Stimulated activated effector memory CD8-positive, alpha-beta T cell treated with anti-CD3 and anti-CD28 coated beads, Interleukin-12 subunit alpha, Interleukin-12 subunit beta, amount 100 ng/mL, for 72 hours (primary cell): ENCODE measurements at places on chromosomes 16 and 17.

DNA sequence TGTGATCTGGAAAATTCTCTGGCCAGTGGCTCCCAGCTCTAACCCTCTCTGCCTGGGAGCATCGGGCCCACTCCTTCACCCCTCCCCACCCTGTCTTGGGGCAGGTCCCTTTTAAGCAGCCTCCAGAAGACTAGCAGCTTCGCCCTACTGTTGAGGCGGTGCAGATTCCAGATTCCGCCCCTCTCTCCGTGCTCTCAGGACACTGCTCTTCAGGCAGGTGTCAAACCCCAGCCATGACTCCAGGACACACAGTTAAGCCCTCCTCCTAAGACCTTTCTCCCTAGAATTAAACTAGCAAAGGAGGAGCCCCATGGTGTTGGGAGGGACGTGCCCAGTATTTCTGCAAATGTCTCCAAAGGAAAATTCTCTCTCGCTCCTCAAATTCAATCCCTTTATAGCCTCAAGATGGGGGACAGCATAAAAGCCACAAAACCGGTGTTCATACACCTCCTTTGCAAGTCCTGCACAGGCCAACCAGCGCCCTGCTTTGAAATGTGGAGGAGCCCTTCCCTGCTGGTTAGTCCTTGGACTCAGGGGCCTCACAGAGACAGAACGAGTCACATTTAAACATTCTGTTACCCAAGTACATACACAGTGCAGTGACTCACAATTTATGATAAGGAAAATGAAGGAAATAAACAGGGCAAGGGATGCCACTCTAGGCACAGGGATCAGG is 7.2 kb downstream of the LPO start:
- DNase-seq = no peak

GRCh38 chr17:72470734-72471133 is 349.9 kb downstream of the SOX9 start:
- DNase-seq = no peak

DNA sequence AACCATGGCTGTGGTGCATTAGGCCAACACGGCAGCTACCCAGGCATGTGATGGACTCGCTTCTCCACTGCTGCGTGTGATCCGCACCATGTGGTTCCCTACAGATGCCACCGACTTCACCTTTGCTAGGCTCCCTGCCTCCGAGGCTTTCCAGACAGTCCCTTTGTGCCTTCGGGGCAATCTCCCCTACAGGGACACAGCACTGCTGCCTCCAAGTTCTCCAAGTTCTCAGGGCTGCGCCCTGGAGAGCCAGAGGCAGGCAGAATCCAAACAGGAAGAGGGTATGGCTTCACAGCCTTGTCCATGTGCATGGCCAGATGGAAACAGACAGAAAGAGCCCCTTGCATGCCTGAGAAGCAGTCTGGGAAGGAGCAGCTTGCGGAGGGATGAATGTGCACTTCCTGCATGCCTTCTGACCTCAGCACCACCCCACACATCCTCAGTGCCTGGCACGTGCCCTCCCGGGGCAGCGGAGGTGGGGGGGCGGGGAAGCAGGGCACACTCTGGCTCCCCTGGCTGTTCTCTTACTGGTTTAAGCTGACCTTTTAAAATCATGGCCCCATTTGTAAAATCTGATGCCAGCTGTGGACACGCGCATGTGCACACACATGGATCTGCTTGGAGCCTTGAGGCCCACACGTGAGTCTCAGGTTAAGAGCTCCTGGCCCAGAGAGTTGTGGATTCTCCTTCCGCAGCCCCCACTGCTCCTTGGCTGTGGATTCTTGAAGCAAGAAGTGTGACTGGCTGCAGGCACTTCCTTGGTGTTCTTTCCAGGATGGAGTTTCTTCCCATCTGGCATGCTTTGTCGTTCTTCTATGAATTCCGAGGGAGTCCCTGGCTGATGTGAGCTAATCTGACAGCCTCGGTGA is 55.3 kb upstream of the MTSS2 start:
- no peak for DNase-seq

GRCh38 chr16:17658881-17659280 is 188.1 kb upstream of the XYLT1 start:
- no peak for DNase-seq

DNA sequence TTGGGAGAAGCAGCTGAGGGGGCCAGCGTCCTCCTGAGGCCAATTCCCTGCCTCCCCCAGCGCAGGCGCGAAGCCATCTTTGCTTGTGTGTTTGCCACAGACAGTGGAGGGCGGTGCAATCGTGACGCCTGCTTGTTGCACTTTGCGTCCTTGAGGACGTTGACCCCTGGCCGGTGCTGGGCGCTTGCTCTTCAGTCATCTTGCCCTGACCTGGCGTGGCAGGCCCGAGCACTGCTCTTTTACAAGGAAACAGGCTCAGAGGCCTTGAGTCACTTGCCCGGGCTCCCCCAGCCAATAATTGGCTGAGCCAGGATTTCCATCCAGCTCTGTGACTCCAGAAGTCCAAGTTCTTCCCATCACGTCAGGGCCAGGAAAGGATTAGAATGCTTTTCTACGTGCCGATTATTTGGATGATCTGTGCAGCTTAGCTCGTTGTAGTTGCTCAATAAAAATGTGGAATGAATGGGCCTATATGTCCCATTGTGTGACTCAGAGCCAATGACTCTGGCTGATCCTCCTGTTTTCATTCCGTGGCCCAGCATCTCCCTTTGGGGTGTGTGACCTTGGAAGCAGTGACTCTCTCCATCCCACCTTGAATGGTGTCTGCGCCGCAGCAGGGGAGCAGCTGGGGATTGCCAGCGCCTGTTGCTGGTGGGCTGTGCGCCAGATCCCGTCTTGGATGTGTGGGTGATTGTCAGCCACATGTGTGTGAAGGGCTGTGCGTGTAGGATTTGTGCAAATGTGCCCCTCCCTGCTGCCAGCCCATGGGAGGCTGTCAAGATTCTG is 214.1 kb downstream of the SEC14L1 start:
- DNase-seq = no peak
